ENCODE measurements at places on chromosomes 6 and 20.

GRCh38 chr6:165298402-165298801, 11.0 kb downstream of the C6orf118 start:
- DNase-seq, result no peak

DNA sequence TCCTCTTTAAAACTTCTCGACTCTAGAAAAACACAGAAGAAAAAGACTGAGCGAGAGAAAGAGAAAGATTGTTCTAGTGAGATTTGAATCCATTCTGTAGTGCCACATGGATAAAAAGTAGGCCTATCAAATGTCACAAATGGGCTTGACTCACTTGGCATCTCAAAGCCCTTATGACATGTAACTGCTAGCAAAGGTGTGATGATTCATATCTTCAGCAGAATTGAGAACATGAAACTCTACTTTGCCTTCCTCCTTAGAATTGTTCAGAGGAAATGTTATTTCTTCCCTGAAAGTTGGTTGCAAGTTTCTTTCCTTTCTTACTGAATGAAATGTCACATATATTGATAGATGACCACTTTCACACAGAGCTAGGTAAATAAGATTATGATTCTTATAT, 40.4 kb upstream of the DUSP22 start:
- DNase-seq, result no peak

DNA sequence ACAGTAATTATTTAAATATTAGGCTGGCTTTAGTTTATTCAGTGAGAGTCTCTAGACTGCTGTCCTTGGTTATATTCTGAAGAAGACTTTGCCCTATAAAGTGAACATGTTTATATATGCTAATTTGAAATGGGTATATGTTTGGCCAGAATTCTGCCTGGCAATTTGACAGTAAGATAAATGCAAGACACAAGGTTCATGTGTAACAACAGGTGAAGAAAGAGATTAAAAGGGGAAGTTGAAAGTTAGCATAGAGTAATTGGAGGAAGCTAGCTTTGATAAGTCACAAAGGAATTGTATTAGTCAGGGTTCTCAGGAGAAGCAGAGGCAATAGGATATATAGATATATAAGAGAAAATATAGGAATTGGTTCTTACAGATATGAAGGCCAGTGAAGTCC, 191.4 kb downstream of the CENPW start:
- no peak for DNase-seq

DNA sequence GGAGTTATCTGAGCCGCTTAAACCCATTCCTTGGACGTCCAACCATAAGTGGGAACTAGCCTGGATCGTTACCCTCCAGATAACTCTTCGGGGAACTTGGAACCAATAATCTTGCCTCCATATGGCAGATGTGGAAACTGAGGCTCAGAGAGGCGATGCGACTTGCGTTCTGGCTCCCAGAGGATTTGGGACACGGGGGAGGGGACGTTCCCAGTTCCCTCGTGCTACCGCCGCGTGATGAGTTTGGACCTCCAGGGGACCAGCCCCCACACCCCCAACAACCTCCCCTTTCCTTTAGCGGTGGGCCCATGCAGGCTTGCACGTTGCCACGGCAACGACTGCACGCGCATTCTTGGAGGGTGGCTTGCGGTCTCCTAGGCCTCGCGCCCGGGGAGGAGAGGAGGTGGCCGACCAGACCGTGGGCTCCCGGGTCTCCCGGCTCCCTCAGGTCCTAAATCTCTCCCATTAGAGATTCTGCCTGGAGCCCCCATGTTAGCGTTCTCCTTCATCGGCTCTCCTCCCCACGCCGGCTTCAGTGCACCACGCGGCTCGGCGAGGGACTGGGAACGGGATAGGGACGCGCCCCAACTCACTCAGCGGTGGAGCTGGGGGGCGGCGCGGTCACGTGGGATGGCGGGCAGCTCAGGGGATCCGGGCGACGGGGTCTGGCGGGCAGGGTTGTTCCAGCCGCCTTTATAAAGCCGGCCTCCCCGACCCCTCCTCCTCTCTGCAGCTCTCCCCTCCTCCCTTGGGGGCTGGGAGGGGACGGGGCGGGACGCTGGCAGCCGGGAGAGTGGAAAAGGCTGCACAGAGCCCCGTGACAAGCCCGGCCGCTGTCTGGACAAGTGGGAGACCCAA, at the start of gene PLTP:
Gene PLTP, minus strand, starts transcription at position 670 of the 858 bp plus-strand sequence. CDS start 703 bp downstream, outside the sequence.
- peak; percentile 86 for DNase-seq

GRCh38 chr6:25177500-25178028, 101.6 kb upstream of the CARMIL1 start:
- no peak for DNase-seq

DNA sequence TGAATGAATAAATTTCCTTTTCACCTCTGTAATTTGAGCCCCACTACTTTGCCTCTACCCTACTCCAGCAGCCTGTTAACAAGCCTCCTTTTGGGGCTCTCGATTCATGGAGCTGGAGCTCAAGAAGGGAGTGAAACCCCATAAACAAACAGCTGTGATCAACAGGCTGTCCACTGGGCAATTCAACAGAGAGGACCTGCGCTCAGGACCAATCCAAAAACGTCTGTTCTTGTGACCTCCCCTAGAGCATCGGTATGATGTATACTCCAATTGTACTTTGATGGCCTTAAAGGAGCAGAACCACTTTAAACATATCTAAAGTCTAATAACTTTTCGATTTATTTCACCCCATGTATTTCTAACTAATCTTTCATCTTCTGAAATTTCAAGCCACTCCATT, 37.4 kb downstream of the HIVEP2 start:
- no peak for DNase-seq

DNA sequence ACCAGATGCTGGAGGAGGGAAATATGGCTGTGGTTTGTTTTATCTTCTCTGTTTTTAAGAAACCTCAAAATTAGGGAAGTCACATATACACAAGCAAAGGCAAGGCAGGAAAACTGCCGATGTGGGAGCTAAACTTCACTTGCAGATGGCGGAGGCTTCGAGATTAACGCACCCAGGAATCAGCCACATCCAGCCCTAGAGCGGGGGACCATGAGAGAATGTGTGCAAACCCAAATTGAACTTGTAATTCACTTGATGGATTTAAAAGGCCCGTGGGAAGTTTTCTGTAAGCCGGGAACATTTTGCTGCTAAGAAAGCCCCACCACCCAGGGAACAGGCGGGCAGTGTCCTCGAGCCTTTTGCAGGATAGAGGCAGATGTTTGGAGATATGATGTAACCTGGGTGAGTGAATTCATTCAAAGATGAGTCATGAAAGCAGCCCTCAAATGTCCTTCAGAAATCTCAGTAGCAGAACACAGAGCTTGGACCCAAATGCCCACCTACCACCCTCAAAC, 39.9 kb downstream of the PREX1 start:
- no peak for DNase-seq

DNA sequence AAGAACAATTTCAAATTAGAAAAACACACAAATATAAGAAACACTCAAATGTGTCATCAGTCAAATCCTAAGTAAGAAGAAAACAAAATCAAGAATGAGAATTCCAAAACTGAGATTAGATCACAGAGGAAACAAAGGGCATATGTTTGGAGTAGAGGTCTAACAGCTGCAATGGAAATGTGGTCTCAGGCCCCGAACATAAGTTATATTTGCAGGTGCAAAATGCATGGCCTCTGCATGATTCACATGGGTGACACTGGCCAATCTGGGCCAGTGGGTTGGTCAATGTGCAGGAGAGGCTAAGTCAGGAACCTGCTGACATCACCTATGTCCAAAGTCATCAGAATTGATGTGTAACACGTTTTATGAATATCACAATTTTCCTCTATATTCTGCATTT, 108.5 kb upstream of the MAP7 start:
- DNase-seq, result no peak

DNA sequence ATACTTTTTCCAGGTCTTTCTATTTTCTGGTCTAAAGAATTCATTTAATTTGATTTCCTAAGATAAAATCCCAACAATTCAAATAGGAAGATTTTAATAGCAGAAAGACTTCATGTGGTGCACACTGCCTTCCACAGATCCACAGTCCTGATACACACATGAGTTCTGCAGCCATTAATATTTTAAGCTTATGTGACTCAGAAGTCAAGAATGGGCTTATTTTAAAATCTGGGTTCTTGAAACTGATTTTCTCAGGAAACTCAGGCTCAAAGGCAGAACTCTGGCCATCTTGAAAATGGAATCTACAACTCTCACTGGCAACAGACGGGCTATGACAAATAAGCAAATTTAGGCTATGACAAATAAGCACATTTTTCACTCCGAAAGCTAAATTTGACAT, 88.2 kb downstream of the COL12A1 start:
- DNase-seq, result no peak

DNA sequence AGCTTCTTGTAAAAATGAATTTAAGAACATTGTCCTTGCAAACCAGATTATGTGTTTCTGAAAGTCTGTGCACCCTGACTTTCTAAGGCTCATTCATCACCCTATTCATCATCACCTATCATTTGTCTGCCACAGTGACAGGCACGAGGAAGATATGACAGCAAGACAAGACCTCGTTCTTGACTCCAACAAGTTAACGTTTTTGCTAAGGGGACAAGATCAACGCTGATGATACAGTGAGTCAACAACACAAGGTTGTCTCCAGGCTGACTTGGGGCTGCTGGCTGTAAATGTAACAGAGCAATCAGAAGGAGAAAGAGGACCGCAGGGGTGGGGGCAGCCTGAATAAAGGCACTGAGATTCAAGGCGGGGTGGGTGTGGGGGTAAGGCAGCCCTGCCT, 94.2 kb downstream of the FOXC1 start:
- no peak for DNase-seq

GRCh38 chr6:116101302-116101718, 657 bp downstream of the NT5DC1 start:
- no peak for DNase-seq

- DNase-seq, result no peak
Measured at GRCh38 chr20:35907017-35907701, 47.1 kb downstream of the SCAND1 start.

GRCh38 chr20:47124181-47124717, 229.6 kb downstream of the EYA2 start:
- no peak for DNase-seq

DNA sequence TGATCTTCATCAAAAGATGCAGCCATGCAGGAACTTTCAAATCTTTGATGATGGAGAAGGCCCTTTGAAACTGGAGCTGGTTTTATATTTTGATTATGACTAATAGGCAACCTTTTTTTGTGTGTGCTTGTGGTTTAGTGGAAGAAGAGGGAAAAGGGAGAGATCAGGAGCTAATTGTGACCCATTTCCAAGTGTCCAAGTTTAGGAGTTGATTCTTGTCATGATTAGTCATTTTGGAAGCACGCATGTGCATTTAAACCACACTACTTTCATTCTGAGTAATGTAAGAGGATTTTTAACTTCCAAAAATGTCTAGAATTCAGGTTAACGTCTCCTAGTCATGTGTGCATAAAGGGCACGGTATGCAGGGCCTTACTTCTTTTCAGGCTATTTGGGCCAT, 3.5 kb downstream of the FOXO3 start:
- DNase-seq, result no peak

- DNase-seq, result no peak
Measured at GRCh38 chr6:46357591-46357990, 133.7 kb downstream of the RCAN2 start.

GRCh38 chr6:150813993-150814359, 51.5 kb upstream of the MTHFD1L start:
- DNase-seq, result no peak

- DNase-seq, result no peak
Measured at GRCh38 chr6:62042429-62042828, 243.6 kb downstream of the KHDRBS2 start.

DNA sequence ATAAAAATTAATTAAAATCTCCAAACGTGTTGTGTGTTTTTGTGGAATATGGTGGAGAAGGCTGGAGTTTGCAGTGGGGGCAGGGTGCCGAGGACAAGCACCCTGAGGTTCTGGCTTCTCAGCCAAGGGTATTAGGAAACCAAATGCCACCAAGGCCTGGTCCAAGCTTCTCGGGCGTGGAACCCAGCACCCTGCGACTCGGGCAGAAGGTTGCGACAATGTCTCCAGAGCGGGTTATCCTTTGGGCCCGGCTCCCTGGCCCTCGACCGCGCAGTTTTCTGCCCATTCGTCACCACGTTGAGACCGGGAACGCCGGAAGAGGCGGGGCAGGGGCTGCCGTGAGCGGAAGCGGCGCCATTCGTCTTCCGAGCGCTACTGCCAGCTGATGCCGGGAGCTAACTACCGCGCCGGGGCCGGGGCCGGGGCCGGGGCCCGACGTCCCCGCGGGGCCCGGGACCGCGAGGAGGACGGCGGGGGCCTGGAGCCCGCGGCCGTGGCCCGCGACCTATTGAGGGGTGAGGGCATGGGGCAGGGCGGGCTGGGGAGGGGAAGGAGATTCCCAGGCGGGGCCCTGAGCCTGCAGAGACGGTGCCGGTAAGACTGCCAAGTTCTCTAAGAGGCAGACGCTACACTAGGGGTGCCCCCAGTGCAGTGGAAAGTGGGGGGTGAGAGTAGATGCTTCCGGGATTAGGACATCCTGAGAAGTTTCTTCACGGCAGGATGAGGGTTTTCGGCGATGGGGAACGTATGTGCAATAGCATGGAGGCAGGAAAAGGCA, at the start of gene RRP36:
Gene RRP36, plus strand, starts transcription at position 354 of the 778 bp plus-strand sequence. Its CDS starts 32 bp downstream, at position 386.
- no peak for DNase-seq

GRCh38 chr6:139649732-139650131, 275.3 kb upstream of the CITED2 start:
- no peak for DNase-seq

- no peak for DNase-seq
Measured at GRCh38 chr6:56856036-56856580, 98.8 kb upstream of the BEND6 start.

DNA sequence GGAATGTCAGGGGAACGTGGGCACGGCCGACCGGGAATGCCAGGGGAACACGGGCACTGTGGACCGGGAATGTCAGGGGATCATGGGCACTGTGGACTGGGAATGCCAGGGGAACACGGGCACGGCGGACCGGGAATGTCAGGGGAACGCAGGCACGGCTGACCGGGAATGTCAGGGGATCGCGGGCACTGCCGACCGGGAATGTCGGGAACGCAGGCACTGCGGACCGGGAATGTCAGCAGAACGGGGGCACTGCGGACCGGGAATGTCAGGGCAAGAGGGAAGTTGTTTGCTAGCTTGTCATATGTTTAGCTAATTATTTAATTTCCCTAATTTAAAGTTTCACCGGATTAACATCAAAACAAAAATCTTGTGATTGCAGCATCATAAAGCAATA, 37.4 kb upstream of the BHLHE23 start:
- no peak for DNase-seq

- no peak for DNase-seq
Measured at GRCh38 chr20:20843982-20844381, 131.5 kb upstream of the RALGAPA2 start.

DNA sequence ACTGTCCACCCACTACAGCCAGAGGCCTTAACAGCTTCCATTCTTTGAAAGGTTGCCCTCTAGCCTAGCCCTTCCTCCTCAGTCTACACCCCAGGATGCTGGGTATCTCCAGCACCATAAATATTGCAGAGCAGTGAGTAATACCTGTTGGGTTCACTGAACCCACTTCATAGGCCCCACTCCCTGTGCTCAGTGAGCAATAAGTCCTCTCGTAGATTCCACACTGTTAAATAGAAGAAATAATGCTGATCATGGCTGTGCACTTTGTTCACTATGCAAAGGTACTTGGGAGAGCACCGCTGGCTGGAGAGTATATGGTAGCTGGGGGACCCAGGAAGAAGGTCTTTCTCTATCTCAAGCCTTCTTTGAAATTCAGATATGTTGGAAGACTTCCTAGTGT, 87.3 kb downstream of the RSPH3 start:
- DNase-seq, result no peak

- no peak for DNase-seq
Measured at GRCh38 chr6:22383016-22383415, 86.2 kb upstream of the PRL start.
